ENCODE measurements at places on chromosomes 1 and 21.

DNA sequence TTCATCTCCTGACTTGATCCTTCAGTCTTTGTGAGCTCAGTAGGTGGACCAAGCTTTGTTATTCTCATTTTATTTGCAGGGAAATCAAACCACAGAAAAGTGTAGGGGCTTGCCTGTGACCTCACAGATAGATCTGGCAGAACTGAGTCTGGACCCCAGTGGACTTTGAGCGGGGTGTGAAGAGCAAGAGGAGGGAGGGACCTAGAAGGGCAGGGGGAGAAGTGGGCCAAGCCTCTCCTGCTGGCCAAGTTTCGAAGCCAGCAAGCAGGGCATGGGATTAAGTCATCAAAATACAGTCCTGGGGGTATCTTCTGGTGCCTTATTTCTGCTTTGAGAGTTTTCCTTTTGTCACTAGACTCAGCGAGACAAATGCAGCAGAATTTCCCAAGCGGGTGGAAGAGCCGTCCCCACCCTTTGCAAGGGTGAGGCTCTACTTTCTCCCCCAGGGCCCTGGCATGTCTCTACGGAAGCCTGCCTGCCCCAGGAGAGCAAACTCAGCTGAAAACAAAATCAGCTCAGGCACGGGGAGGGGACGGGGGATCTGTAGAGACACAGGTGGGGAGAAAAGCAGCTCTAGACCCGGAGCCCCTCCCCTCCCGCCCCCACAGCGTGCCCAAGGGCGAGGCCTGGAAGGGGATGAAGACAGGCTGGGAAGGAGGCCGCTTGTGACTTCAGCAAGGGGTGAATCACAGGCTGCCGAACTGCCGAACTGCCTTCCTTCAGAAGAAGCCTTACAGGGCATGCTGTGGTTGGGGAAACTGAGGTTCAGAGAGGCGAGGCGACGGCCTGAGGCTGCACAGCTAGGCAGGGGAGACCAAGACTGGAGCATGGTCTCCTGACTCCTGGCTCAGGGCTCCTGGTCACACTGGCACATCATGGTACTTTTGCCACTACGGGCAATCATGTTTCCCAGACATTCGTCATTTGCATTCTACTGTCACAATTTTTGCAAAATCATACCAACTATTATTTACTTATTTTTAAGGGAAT is 19.2 kb downstream of the PKP1 start:
- no peak for DNase-seq

- DNase-seq, result peak; percentile 70
These were observed 11.1 kb downstream of the MTX1 start for GRCh38 chr1:155219592-155220031.

GRCh38 chr1:172893146-172893841 is 157.4 kb downstream of the TNFSF18 start:
- no peak for DNase-seq

DNA sequence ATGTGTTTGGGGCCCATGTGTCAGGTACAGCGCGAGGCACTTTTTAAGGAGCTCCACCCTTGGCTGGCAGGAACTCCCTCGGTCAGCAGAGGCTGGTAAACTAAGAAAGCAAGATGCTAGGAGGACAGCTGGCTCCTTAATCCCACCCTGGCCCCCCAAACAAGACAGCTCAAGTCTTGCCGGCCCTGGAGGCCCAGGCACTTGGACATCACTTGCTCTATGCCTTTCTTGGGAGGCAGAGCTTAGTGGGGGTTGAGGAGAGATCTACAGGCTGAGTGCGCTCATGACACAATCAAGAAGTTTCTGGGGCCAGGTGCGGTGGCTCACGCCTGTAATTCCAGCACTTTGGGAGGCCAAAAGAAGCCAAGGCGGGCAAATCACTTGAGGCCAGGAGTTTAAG is 78.1 kb downstream of the CD34 start:
- no peak for DNase-seq

GRCh38 chr1:78277253-78277652 is 213.5 kb upstream of the PTGFR start:
- DNase-seq, result no peak

DNA sequence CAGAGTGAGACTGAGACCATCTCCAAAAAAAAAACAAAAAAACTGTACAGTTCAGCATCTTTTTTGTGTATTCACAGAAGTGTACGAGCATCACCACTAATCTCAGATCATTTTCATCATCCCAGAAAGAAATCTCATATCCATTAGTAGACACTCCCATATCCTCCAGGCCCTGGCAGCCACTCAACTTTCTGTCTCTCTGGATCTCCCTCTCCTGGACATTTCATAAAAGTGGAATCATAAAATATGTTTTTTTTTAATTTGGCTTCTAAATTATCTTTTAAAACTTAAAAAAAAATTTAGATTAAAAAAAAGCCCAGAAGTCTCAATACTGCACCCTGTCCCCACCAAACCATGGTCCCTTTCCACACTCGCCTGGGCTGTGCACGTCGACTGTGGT is 22.1 kb downstream of the RIPPLY3 start:
- no peak for DNase-seq

- DNase-seq, result no peak
These were observed 11.5 kb upstream of the TMEM51 start for GRCh38 chr1:15141935-15142539.

GRCh38 chr1:9145021-9145668 is 16.2 kb upstream of the GPR157 start:
- no peak for DNase-seq

- no peak for DNase-seq
These were observed 87.6 kb downstream of the CATSPERE start for GRCh38 chr1:244548558-244549115.

DNA sequence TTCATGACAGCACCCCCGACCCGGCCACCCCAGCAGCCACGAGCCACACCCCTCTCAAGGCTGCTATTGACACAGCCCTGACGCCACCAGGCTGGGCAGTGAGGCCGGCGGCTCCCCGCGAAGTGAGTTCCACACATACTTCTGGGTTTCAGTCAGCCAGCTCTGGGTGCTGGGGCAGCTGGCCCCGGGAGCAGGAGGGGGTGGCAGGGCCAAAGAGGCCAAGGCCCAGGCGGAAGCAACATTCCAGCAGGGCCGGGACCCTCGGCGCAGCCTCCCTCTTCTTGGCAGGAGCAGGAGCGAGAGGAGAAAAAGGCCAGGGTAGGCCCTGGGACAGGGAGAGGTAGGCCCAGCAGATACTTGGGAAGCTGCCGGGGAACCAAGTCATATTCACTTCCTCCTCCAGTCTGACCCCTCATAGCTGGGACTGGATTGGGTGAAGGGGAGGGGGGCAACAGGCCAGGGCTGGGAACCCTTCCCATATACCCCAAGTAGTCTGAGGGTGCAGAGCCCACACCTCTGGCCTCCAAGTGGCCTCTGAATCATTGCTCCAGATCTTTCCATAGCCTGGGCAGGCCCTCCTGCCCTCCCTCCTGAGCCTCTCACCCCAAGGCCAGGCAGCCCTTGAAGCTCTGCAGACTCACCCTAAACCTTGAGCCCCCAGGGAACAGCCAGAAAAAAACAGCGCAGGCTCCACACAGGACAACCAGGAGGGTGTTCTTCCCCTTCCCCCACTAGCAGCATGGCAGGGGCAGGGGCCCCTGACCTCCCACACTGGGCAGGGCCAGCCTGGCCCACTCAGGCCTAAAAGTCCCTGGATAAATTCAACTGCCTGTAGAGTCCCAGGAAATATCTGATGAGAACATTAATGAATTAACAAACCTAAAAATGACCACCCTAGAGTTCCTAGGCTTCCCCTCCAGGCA is 5.7 kb downstream of the HSPG2 start:
- no peak for DNase-seq
